ENCODE measurements at places on chromosomes 11 and 22.

DNA sequence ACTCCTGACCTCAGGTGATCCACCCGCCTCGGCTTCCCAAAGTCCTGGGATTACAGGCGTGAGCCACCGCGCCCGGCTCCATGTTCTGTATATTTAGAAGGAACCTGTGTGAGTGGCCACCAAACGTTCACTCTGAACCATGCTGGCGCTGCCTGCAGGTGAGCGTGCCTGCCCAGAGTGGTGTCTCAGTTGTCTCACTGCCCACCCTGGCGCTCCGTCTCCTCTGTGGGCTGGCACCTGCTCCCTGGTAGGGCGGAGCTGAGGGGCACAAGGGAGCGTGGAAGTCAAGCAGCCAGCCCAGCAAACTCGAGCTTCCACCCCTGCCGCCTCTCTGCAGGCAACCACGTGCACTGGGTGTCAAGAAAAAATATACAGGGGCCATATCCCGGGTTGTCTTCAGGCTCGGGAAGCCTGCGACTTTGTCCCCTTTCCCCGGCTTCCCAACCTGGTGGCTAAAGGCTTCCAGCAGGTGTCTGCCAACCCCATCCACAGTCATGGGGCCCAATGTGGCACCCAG, 16.7 kb downstream of the TXN2 start:
- DNase-seq = no peak

GRCh38 chr11:19117760-19118097, 761 bp downstream of the ZDHHC13 start:
- DNase-seq = no peak

GRCh38 chr22:38211556-38211955, 9.8 kb downstream of the MAFF start:
- no peak for DNase-seq

DNA sequence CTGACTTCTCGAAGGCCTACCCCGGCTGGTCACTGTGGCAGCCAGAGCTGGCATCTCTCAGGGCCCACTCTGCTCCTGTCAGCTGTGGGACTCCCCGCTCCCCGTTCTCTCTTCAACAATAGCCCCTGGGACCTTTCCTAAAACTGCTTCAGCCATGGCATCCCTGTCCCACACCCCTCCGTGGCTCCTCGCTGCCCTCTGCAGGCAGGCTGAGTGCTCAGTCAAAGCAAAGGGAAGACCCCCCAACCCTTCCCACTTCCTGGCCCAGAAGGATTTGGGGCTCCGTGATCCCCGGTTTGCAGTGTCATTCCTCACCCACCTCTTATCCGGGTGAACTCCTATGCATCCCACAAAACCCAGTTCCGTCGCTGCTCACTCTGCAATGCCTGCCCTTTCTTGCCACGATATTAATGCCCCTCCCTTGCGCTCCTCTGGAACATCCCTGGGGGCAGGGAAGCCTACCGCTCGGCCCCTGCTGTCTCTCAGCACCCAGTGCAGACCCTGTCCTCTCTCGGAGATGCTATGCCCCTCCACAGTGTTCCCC, 1.6 kb upstream of the TH start:
- no peak for DNase-seq

DNA sequence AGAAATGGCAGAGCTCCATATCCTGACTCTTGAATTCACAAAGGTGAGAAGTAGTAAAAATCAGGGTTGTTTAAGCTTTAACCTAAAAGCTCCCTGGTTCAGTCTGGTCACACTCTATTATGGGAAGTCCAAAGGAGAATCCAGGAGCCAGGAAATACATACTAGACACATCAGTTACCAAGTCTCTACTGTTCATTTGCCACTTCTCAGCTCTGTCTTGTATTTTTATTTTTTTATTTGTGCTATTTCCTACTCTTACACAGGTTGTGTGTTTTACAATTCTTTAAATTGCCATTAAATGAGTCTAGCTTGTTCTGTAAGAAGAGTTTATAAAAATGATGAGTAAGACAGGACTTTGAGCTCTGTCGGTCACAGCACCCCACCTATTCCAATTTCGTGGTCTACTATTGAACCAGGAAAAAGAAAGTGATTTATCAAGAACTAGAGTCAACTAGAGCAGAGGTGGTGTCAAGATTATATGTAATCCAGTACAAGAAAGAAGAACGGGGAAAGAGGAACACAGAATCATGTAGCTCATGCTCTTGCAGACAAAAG, 9.7 kb downstream of the MS4A12 start:
- DNase-seq = no peak

DNA sequence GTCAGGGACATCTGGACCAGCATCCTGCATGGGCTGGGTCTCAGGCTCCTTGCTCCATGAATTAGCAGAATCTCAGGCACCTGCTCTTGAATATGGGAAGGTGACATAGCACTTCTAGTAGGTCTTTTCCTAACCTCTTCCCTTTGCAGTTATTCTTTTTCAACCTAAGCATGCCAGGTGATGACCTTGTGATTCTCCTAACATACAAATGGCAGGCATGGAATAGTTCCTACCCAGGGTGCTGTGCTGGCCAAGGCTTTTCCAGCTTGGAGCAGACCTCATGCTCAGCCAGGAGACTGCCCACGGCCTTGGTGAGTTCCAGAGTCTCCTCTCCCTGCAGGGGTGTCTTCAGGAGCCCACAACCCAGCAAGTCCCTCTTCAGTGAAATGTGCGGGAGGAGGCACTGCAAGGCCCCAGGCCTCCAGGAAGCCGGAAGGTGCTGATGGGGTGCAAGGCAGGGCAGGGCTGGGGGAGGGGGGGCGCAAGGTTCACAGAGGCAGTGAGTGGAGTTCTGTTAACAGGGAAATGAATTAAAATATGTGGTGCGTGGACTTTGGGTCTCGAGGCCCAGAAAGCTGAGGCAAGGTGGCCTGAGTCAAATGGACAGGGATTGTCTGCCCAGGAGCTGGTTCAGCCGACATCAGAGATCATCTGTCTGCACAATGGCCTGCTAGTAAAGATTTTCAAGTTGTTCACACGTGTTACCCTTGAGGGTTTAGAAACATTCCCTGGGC, 75.9 kb upstream of the SEPTIN5 start:
- DNase-seq = no peak

DNA sequence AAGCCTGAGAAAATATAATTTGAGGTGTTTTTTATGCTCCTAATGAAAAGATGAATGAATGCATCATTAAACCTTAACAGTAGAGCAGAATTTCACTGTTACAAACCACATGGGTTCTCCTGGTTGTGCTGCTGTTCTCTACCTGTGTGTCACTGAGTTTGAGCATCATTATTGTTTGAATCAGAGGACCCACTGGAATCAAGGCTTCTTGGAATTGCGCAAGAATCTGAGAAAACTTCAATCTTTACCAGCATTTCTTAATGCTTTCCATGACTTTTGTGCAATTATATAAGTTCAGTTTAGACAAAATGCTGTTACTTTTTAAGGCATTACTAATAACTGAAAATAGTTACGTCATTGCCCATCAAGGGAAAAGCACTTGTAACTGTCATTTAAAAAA, 18.8 kb upstream of the RBX1 start:
- no peak for DNase-seq

DNA sequence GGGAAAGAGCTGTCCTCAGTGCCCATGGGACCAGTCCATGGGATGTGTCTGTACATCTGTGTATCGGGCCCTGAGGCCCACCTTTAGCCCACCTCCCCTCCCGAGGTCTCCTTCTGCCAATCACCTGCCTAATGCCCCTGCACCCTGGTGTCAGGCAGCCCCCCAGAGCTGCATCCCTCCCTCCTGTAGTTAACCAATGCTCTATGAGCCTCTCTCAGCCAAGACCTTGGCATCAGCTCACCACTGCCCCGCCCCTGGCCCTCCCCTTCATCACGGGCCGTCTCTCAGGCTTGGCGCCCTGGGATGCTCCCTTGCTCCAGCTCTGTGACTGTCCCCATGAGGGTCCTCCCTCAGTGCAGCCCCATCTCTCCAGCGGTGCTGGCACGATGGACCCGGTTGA, 18.5 kb downstream of the MGAT3 start:
- DNase-seq = no peak

- no peak for DNase-seq
Measured at GRCh38 chr22:27780161-27780575, 21.4 kb downstream of the MN1 start.

DNA sequence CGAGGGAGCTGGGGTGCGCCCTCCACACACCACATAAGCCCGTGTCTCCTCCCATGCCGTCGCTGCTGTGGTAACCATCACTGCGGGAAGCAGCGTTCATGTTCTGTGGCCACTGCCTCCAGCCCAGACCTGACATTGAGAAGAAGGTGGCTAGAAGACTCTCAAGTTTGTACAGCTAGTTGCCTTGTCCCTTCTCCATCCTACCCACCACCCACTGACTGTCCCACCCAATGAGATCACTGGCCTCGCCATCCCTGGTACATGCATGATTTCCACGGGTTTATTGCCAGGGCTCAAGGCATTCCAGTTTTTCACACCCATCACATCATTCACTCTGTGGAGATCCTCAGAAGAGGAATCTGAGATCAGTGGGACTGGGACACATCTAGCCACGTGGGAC, 33.0 kb downstream of the AHNAK start:
- no peak for DNase-seq

GRCh38 chr22:39470451-39471291, 13.9 kb downstream of the MGAT3 start:
- DNase-seq = no peak

DNA sequence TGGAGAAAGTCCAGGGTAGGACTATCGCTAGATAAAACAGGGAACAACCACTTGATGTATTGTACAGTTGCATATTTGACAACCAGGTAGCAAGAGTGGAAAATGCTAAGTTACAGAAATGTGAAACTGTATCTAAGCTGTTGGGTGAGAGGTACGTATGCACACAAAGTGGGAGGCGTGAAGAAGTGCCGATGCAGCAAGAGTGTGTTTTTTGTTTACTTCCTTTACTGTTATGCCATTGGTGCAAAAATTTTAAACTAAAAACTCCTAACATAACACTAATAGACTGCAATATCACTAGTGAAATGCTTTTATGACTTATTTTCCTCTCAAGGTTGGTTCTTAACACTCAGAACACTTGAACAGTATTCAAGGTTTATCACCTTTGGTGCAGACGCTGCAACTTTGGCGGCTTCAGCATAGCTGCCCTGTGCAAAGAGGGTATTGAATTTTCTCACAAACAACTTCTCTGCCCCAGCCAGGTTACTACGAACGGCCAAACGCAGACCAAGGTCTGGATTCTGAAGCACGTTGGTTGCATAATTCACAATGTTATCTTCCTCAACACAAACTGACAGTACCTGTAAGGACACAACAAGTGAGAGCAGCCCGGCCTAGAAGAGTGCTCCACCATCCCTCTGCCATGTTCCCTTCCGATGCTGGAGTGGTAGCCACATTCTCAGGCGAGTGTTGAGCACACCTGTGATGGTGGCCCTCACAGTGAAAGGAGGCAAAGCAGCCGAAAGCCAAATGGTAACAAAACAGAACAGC, 55.8 kb upstream of the SLC25A1 start:
- DNase-seq = no peak

DNA sequence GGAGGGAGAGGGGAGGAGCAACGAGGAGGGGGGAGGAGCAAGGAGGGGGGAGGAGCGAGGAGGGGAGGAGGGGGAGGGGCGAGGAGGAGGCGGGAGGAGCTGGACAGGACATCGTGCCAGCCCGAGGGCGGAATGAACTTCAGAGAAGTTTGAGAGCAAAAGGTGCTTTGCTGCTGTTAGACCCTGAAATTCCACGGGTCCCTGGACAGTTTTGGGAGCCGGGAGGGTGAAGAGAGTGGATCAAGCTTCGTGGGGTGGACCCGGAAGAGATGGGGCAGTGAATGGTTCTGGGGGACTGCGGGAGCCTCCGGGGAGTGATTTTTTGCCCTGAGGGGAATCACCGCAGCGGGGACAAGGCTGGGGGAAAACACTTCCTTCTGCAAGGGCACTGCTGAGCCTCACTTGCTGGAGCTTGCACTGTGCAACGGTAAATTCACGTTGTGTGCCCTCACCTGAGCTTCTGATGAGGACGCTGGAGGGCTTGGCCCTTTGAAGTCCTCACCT, 10.7 kb upstream of the NLRP6 start:
- DNase-seq = no peak

Data from GM12892 (cell line).